GM12865 (cell line): ENCODE measurements at places on chromosomes 12 and 14.

GRCh38 chr14:99432485-99432884 lies 48.2 kb downstream of the SETD3 start:
- no peak for DNase-seq

DNA sequence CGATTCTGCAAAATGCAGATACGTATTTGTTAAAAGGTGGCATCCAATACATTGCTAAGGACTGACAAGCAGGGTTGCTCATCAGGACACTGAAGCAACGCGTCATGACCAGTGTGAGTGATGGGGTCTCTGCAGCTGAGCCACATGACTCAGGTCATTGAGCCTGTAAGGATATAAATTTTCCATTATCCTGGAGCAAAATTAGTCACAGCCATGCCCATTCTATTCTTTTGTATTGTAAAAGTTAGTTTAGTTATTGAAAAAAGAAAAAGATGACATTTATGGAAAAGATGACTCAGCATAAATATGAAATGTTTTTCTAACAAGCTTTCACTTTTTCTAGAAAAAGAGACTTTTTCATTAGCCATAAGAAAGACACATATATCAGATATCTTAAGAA lies 268.0 kb upstream of the TMEM132C start:
- DNase-seq, result no peak

- no peak for DNase-seq
Measured at GRCh38 chr12:10618338-10618987, 5.1 kb upstream of the MAGOHB start.

GRCh38 chr12:8911606-8912268 lies 2.6 kb upstream of the PHC1 start:
- no peak for DNase-seq

DNA sequence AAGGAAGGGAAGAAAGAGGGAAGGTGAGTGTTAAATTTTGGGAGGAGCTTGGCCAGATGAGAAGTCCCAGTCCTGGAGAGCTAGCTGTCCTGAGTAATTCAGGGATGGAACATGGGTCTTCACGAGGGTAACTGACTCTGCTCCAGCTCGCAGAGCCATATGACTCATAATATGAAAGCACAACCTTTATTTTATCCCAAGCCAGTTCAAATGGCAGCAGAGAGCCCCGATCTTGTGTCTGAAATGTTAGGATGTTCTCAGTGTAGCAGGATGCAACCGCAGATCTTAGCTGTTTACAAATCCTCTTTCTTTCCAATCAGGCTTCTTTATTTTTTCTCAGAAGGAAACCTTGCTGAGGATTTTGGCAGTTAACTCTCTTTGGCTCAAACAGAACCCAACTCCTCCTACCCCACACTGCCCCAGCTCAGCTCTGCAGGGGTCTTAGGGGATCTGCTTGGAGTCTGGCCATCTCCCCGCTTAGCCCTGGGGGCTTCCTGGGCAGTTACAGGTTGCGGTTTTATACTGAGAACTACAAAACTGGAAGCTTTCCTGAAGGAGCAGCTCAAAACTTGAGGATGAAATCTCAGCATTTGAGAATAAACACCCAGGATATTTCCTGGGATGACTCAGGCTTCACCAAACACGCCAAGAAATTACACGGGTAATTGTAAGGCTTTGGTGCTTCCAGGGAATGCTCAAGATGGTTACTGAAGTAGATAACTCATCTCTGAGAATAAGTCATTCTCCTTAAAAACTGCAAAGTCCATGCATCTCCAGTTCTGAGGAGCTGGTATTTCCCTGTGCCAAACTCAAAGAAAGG lies 92.5 kb downstream of the VCPKMT start:
- no peak for DNase-seq

DNA sequence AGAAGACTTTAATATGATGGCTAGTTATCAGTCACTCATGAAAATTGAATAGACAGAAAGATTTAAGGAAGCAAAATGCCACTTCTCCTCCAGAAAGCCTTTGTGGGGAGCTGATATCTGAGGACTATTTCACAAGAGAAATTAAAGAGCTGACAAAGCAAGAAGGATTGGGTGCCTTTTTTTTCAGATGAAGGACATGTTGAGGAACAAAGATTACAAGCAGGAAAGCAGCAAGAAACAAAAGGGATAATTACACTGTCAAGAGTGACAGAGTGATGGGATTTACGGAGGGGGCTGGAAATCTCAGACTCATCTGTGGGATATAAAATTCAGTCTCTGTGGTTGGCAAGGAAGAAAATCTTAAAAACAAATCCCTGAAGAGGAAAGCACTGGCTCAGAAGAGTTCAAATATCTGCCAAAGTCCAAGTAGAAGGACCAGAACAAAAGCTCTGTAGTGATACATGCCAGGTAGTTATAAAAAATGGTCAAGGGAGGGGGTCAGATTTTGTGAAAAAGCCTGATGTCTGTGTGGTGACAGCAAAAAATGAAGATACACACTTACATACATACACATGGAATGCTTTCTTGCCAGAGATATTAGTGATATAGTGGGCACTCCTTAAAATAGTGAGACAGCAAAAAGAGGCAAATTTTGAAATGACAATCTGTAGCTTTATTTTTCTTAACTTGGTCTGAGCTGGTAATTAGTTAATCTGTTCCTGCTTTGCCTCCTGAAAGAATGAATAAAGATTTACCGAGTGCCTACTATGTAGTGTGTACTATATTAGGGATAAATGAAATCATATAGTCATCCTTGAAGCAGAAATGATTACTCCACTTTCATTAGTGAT lies 62.9 kb downstream of the EPS8 start:
- no peak for DNase-seq

DNA sequence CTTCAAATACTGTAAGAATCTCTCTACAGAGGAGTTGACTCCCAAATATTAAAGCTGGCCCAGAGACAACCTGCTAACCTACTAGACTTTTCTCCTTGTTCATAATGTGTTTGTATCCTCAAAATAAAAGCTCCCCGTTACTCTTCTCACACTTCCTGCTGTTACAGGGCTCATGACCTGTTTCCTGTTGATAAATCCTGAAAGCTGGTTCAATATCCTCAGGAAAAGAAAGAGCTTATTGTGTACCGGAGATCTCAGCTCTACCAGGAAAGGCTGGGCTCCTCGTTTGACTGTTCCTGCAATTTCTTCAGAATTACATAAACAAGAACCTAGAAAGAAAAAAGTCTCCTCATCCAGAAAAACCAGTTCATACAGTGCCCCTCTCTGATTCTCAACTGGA lies 30.8 kb downstream of the CLEC1A start:
- DNase-seq, result no peak
